ENCODE measurements at places on chromosomes 2 and 18.

DNA sequence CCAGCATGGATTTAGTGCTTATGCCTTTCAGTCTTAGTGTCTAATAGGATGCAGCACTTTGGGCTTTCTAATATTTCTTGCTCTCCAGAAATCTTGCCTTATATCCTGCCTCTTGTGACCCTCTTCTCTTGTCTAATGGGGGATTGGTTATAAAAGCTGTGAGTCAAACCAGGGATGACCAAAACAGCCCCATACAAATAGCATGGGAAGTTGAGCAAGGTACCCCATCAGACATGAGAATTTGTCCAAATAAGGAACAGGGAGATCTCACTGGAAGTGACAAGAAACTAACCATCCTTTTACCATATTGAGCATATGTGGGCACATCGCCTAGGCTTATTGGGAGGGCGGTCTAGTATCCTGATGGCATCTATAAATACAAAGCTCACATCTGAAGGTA is 78.8 kb upstream of the BZW1 start:
- DNase-seq = no peak

DNA sequence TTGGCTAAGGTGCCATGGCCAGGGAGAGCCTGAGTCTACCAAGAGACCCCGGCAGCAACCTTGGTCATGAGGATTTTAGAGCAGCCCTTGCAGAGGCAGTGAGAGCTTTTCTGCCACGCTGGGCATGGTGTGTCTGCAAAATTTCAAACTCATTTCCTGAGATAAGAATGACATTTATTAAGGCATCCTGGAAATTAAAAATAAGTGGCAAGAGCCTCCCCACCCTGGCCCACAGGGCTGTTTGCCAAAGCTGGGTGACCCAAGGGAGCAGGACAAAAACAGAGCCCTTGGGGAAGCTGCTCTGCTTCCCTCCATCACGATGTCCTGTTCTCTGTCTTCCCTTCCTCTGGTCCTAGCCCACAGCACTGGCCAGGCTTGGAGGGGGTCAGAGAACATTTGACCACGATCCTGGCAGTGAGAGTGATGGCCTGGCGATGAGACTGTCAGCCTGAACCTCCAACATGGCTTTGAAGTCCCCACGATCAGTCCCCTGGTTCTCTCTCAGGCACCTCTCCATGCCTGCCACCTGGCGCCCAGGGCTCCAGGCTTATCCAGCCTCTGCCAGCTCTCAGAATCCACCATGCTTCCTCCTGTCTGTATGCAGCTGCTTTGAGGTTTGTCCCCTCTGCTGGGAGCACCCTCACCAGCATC is 68.9 kb upstream of the RMDN2 start:
- DNase-seq = no peak

- peak; percentile 52 for DNase-seq
Observed at GRCh38 chr2:62196278-62196901, 475 bp downstream of the B3GNT2 start.

DNA sequence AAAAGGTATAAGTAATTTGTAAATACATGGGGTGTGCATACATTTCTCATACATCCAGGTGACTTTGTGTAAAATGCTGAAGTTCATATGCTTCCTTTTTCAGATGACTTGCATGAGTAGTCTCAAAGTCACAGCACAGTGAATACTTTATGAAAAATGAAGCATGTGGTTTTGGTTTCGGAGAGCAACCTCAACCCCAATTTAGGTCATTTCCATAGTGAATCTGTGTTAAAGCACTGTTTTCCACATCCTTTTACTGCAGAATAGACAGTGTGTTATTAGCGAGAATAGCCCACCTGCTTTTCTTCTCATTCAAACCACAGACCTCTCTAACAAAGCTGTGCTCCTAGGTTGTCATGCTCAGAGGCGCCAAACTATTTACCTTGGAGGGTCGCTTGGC is 204.4 kb upstream of the RASGRP3 start:
- DNase-seq = no peak

Measured in NCI-H526 treated with DMSO at 0.1 percent for 48 hours (cell line).